ENCODE measurements at places on chromosomes 3 and 15.

- DNase-seq: no peak
Observed at GRCh38 chr3:13548696-13549622, at the start of gene FBLN2. FBLN2 (plus strand) TSS chr3:13549125; CDS start chr3:13570356, 21,231 bp downstream.

DNA sequence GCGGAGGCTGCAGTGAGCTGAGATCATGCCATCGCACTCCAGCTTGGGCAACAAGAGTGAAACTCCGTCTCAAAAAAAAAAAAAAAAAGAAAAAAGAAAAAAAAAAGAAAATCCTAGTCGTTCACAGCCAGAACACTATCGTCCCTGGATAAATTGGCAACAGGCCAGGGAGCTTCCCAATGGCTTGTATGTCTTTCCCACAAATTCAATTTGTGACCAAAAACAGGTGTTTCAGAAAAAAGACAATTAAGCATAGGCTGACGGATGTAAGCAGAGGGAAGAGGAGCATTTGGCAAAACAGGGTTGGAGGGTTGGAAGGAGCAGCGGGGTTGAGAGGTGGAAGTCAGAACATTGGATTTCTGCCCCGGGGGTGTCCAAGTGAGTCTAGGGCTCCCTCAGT lies 8.5 kb downstream of the EPB42 start:
- no peak for DNase-seq

- DNase-seq: no peak
Observed at GRCh38 chr3:151871639-151872468, 1.6 kb upstream of the SUCNR1 start.

GRCh38 chr3:112782491-112782890 lies 64.2 kb downstream of the CD200R1L start:
- no peak for DNase-seq

GRCh38 chr3:98602078-98602678 lies 8.8 kb upstream of the CPOX start:
- DNase-seq: no peak

- no peak for DNase-seq
Observed at GRCh38 chr15:85456798-85457197, 76.4 kb downstream of the AKAP13 start.

- DNase-seq: no peak
Observed at GRCh38 chr15:73928241-73928579, 1.9 kb downstream of the LOXL1 start.

DNA sequence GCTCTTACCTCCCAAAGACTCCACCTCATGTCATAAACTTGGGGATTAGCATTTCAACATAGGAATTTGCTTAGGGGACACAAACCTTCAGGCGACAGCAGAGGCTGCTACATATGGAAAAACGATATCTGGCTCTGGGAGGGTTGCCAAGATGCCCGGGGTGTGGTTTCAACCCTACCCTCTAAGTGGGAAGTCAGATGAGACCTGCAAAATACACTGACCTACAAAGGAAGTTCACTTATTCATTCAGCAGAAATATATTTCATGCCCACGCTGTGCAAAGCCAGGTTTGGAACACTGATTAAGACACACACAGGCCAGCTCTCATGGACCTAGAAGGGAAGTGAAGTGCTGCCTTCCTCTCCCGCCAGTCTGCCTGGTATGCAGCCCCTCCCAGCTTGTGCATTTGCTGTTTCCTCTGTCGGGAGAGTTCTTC lies 239.3 kb downstream of the FEZF2 start:
- no peak for DNase-seq

DNA sequence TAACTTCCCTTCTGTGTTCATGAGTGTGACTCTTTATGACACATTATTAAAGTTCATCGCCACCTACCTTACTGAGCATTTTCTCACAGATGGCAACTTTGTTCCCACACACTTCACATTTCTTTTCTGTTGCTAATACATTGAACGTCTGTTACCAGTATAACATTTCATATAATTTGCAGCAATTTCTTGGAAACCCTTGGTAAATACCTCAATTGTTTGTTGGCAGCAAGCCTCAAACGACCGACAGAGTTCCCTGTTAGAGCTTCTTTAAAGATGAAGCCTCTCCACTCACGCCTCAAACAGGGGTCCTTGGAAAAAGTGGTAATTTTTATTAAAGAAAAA lies 3.2 kb upstream of the CHSY1 start:
- no peak for DNase-seq

DNA sequence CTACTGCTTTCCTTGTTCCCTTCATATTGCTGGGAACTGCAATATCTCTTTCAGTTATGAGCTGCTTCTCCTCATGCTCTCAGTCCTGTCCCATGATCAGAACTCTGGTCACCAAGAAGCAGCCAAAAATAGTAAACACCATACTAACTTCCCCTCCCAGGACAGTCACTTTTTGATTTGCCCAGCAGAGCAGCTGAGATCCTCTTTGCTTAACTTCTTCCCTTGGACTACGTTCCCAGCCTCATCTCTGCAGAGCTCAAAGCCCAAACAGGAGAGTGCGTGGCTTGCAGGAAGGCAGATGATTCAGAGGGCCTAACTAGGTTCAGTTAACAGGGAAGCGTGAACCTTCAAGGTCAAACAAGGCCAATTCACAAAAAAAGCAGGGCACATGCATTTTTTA lies 153.2 kb downstream of the CTNNB1 start:
- no peak for DNase-seq

GRCh38 chr3:159548675-159549335 lies 439.8 kb upstream of the IL12A start:
- DNase-seq: no peak

DNA sequence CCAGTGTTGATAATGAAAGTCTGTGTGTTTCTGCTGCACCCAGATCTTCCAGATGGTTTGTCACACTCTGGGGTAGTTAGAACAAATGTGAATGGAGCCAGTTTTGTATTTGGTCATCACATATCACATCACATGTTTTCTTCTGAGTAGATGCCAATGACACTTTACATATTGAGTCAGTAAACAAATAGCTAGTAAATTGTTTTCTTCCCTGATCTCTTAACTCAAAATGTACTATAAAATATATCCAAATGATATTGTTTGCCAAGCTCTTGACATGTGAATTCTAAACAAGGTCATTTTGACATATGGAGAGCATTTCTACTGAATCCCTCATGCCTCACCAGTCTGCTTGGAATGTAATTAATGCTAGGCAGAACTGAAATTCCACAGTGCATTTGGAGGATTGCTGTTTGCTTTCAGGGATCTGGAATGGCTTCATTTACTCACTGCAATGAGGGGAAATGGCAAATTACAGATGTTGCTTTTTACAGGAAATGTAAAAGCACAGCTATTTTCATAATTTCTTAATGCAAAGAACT lies 45.0 kb downstream of the PDHB start:
- no peak for DNase-seq

DNA sequence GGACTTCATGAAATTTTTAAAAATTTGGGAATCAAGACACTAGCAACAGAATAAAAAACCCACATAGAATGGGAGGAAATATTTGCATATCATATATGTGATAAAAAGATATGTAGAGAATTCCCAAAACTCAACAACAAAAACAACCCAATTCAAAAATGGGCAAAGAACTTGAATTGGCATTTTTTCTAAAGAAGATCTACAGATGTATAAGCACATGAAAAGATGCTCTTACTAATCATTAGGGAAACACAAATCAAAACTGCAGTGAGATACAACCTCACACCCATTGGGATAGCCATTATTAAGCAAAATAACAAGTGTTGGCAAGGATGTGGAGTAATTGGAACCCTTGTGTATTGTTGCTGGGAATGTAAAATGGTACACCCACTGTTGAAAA lies 10.1 kb downstream of the LCTL start:
- DNase-seq: no peak

DNA sequence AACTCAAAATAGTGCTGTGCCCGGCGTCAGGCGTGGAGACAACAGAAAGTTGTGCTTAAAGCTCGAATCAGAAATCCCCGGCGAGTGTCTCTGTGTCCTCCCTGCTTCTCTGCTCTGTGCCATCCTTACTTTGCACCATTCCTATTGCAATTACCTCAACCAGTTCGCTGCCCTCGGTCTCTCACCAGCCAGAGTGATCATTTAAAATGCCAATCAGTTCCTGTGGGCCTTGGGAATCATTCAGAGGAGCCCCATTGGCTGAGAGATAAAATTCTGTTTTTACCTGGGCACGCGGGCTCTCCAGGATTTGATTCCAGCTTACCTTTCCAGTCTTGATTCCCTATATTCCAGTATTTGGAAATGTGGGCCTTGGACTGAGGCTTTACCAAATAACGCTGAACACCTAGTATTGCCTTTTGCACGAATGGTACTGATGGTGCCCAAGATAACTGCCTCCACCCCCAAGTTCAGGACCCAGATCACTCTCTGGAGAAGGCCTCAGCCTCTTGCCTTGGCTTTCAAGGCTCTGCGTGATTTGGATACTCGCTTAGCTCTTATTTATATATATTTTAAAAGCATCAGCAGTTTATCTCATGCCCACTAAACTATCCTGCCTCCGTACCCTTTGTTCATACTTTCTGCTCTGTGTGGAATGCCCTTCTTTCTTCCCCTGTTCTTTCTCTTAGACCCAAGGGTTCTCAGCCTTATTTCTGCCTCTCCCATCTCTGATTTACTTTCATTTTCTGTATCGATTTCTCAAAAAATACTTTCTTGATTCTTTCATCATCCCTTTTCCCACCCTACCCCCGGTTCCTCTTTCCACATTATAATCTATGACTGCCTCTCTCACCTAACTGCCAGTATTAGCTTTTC lies 863 bp downstream of the PSMA4 start:
- no peak for DNase-seq

GRCh38 chr3:194272221-194272620 lies 78.9 kb downstream of the CPN2 start:
- no peak for DNase-seq

DNA sequence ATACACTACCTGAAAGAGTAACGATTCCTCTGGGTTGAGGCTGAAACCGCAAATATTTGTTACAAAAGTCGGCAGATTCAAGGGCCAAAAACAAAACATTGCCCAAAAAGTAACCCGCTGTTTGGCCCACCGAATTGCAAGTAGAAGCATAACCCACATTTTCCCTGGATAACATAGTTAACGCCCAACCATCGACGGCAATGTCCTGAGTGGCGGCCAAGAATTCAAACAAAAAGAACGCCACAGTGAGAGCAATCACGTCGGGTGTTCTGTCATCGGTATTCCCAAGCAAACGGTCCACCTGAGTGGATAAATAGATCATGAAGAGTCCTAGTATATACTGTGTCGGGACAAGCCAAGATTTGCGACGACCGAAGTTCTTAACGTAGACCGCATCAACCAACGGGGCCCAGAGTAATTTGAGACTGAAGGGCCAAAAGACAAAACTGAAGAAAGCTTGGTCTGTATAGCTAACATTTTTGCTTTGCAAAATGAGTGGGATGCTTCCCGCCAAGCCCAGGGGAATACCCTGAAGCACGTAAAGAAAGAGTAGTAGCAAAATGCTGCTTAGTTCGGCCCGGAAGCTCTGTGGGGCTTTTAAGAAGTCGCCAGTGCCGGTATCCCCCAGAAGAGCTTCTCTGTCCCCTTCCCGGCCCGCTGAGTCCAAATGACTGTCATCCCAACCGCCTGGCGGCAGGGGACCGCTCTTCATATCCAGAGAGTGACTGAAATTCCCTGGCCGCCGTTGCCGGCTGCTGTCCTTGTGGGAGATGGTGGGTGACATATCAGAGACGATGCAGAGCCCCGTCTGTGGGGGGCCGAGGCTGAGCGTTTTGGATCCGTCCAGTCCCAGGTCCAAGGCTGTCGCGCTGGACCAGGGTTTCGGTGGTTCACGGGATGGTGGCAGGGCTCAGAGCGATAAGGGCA lies 750 bp downstream of the SLC33A1 start:
- no peak for DNase-seq

DNA sequence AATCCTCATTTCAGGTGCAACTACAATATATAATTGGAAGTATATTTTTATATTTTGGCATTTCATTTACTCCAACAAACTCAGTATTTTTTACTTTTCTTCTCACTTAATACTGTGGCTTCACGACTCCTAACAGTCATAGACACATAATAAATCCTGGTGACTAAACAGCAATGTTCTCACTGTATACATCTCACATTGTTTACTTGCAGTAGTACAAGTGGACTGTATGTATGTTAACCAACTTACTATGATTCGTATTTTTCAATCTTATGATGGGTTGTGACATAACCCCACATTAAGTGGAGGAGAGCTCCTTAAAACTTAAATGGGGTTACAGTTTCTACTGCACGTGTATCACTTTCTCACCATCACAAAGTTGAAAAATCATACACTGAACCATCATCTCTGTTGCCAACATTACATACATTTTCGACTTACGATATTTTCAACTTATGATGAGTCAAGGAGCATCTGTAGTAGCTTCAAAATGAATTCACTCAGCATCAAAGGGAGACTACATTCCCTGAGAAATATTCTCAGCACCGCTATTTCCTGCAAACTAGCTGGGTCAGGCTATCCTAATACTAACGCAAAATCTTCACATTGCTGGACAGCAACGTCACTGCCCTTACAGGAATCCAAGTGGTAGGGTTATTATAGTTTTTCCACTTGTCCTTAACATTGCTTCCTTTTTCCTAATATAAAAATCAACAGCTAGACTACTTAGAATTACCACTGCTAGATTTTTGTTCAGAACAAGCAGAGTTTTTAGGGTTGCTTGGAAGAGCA lies 7.3 kb downstream of the ADAM10 start:
- DNase-seq: no peak
